ENCODE measurements at places on chromosomes 3 and 15.

- peak; percentile 7 for DNase-seq
Observed at GRCh38 chr3:14124223-14124614, 451 bp downstream of the CHCHD4 start.

- DNase-seq = no peak
Observed at GRCh38 chr3:14803101-14803980, 15.4 kb upstream of the FGD5 start.

DNA sequence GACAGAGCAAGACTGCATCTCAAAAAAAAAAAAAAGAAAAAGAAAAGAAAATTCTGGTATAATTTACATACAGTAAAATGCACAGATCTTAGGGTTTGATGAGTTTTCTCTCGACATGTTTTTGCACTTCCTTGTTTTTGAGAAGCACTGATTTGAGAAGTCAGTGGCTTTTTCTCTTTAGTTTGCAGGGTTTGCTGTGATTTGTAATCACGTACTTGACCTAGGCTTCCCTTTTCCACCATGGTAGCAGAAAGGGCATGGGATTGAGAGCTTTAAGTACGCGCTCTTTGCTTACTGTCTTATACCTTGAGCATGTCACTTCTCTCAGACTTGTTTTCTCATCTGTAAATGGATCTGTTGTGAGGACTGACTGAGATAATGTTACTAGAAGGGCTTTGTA, 4.1 kb downstream of the VHL start:
- no peak for DNase-seq

GRCh38 chr15:36809380-36809779, 230.0 kb downstream of the CDIN1 start:
- no peak for DNase-seq

DNA sequence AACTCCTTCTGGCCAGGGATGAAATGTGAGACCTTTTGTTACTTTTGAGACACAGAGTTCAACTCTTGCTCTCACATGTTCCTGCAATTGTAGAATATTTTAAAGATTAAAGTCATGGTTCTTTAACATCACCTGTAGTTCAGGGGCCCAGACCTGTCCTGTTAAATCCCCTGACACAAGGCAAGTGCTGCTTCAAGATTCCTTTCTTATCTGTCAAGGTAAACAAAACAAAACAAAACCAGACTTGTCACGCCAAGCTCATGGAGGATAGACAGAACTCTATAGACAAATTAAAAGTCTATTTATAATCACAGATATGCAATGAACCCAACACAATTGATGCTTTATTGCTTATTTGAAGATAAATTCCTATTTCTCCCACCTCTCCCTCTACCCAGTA, 48.6 kb upstream of the NEDD4 start:
- no peak for DNase-seq

DNA sequence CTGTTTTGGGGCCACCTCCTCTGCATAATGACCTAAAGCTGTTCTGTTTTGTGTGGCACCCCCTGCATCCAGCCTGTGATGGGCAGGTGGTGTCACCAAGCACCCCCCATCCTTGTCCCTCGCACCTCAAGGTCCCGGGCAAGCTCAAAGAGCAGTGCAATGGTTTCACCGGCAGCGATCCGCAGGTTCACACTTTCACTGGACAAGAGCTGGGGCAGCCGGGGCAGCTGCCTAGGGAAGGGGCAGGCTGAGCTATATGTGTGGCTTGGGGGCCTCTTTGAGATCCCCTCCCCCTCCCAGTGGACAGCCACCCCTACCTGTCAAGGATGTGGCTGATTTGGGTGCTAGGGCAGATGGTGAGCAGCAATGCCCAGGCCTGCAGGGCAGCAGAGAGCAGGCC, 3.1 kb downstream of the IFRD2 start:
- no peak for DNase-seq

DNA sequence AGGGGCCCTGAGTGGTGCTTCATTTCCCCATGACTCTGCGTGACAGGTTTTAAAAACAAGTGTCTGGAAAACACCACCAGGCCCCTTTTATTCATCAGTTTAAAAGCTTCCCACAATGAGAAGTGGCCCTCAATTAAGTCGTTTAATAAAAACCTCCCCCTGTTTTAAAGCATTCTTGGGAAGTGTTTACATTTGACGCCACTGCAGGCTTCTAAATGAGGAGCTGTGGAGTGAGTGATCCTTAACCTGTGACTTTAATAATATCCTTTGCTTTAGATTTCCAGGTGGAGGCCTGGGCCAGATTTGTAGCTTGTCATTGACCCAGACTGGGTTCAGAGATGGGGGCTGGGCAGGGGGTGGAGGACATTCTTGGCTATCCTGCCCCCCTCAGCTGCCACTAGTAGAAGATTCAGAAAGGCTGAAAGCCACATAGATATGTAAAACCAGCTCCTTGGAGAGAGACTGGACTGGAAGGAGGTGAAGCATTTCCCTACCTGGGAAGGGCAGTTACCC, 11.3 kb downstream of the CGNL1 start:
- no peak for DNase-seq

GRCh38 chr3:185582236-185582635, 3.9 kb upstream of the SENP2 start:
- DNase-seq = no peak

GRCh38 chr15:74540161-74540760, 759 bp upstream of the ARID3B start:
- DNase-seq = no peak

- no peak for DNase-seq
Observed at GRCh38 chr3:63555767-63556166, 96.7 kb upstream of the SNTN start.

- DNase-seq = no peak
Observed at GRCh38 chr3:30886888-30887287, 7.6 kb downstream of the GADL1 start.

- no peak for DNase-seq
Observed at GRCh38 chr3:177196008-177196455, 1.2 kb downstream of the TBL1XR1 start.

- DNase-seq = no peak
Observed at GRCh38 chr15:68639926-68640600, 61.3 kb downstream of the CORO2B start.

- DNase-seq = no peak
Observed at GRCh38 chr15:101162701-101163483, 89.0 kb downstream of the CHSY1 start.

- no peak for DNase-seq
Observed at GRCh38 chr15:97654481-97655076, 305.9 kb upstream of the ARRDC4 start.

DNA sequence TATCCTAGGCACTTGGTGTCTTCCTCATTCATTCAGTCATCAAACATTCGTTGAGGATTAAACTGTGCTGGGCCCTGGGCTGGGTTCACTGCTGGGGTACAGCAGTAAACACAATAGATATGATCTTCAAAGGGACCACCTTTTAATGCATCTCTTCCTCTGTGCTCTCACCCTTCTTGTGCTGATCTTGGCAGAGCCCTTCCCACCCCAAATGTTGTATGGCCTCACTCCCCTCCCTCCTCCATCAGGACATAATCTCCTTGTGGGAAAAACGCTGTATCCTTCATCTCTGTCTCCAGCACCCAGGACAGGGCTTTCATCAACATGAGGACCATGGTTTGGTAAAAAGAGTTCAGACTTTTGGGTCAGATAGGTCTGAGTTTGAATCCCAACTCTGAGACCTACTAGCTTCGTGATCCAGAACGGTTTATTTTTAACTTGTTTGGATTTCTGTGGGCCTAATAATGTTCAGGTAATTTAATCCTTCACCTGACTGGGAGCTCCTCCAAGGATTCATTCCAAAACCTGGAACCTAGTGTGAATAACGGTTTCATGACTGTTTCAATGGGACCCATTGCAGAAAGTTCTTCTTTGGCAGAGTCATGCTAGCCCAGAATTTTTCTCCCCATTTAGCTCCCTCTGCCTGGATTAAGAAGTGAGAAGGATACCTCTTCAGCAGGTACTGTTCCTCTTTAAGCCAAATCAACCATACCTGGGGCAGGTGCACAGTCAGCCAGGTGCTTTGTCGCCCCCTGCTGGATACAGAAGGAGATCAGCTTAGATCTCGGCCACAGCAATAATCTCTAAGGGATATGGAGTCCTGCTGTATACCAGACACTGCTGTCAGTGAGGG, 5.2 kb upstream of the WNT7A start:
- peak; percentile 24 for DNase-seq

DNA sequence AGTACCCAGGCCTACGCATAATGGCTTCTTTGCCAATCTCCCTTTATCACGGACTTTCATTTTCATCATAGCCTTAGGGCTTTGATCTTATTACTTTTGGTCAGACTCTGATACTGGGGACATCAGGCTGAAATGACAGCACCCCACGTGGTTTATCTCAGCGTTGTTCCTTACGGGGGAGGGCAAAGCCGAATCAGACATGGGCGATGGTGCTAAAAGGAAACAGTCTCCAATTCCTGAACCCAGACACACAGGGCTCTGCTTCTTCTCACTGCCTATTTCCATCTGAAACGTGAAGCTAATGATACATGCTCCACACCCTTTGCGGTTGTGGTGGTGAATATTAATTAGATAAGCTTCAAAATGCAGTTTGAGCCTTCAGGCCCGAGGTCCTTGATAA, 59.4 kb upstream of the CD47 start:
- DNase-seq = no peak

GRCh38 chr15:72197460-72198355, at the start of gene GRAMD2A:
GRAMD2A (minus strand) TSS chr15:72197787.
- DNase-seq = peak; percentile 23

DNA sequence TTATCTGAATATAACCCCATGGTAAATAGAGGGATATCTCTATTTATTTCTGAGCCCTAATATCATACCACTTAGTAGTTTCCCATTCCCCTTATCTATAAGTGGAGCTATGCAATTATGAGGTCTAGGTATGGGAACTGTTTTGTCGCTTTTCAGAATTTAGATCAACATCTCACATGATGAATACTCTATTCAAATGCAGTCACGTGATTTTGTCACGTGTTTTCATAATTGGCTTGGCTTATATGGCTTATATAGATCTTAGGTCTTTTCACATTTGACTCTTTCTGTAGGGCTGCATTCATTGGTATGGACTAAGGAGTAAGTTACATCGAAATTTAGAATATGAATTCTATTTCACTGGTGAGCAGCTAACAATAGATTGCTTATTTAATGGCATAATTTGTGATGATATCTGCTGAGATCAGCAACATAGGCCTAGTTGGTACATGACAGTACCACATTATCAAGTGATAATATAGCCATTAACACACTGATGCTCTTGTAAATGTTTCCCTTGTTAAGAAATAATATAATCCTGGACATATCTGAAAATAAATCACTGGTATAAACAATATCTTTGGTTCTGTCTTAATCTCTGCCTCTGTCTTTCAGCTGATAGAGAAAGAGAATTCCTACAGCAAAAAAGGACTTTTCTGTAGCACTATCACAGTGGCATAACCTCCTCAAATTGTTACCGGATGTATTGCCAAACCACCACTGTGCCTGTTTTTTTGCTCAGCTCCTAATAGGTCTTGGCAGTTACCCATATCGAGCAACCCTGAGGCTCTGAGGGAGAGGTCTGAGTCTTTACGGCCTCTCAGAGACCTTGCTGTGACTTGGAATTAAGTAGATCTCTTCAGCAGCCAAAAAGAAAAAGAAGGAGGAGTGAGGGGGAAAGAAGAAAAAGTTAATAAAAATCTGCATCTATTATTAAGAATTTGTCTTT, 357.1 kb downstream of the ZPLD1 start:
- DNase-seq = no peak

DNA sequence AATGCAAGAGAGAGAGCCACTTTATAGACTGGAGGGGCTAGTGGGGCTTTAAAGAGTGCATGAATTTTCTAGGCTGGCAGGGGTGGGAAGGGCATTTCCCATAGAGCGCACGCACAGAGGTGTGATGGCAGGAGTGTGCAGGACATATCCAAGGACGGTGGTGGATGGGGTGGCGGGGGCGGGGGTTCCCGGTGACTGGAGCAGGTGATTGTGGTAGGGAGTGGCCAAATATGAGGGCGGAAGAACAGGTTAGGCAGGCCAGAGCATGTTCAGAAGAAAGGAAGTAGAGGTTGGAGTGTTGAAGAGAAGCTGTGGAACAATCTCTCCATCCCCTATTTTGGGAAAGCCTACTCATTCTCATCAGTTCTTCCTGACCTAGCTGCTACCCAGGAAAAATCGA, 18.1 kb downstream of the FAM81A start:
- peak; percentile 80 for DNase-seq

DNA sequence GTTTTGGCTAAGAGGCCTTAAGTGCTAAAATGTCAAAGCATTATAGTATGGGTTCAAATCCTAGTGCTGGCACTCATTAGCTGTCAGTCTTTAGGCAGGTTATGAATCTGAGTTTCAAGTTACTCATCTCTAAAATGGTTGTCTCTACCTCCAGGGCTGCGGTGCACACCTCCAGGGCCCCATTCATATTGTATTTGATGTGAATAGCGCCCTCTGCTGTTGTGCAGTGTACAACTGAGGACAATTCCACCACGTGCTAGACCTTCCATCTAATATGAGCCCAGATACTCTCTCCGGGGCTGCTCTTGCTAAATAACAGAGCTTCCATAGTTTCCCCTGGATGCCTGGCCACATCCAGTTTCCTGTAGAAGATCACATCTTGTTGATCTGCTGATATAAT, 54.3 kb downstream of the OXNAD1 start:
- DNase-seq = no peak

- no peak for DNase-seq
Observed at GRCh38 chr3:120634539-120634938, 38.4 kb downstream of the NDUFB4 start.

GRCh38 chr3:132047209-132047608, 12.4 kb upstream of the CPNE4 start:
- no peak for DNase-seq

GRCh38 chr15:100714034-100714748, 111.8 kb downstream of the ASB7 start:
- DNase-seq = no peak

GRCh38 chr3:14139771-14140170, 14.9 kb downstream of the TMEM43 start:
- DNase-seq = no peak

DNA sequence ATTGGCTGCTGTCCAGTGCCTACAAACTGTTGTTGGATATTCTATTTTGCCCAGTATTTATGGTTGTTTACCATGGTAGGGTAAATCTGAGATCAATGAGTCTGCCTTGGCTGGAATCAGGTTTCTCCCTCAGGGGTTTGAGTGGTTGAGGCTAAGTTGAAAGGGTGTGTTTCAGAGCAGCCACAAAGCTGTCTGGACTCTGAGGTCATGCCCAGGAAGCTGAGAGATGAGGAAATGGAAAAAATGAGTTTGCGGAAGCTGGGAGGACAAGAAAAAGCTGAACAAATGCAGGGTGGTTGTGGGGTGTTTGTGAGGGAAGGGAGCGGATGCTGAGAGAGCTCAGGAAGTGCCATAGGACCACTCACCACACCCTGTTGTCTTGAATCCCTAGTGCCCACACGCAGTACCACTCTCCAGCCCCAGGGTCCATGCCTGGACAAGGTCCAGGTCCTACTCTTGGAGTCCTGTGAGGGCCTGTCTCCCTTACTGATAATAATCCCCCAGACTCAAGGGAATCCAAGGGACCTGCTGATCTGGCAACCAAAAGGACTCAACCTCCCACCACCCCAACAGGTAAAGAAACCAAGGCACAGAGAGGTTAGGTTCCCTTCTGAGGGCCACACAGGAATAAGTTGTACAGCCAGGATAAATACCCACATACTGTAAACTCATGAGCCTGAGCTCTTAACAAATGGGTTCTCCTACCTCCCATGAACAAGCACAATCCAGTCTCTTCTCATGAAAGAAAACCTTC, 81.6 kb downstream of the PPCDC start:
- DNase-seq = no peak

Data from NCI-H526 treated with DMSO at 0.1 percent for 48 hours (cell line).